ENCODE measurements at places on chromosomes 3 and 15.
A peak's percentile ranks its signal among the peaks of the same experiment; 100 is the strongest.

- DNase-seq, result peak; percentile 63
These were observed 1.5 kb upstream of the MAPKBP1 start for GRCh38 chr15:41772720-41773331.

DNA sequence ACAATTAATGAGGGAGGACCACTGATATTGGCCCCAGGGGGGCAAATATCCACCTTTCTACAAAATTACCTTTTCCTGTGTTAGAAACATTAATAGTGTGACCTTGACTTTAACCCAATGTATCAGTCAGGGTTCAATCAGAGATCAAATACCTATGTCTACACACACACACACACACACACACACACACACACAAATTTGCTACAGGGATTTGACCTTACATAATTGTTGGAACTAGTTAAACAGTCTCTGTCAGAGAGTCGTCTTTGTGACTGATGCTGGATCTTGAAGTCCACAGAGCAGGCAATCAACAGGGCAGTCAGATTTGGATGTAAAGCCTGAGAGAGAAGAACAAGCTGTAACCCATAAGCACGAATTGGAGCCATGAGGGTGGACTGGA, 32.5 kb downstream of the TM4SF4 start:
- DNase-seq, result no peak

DNA sequence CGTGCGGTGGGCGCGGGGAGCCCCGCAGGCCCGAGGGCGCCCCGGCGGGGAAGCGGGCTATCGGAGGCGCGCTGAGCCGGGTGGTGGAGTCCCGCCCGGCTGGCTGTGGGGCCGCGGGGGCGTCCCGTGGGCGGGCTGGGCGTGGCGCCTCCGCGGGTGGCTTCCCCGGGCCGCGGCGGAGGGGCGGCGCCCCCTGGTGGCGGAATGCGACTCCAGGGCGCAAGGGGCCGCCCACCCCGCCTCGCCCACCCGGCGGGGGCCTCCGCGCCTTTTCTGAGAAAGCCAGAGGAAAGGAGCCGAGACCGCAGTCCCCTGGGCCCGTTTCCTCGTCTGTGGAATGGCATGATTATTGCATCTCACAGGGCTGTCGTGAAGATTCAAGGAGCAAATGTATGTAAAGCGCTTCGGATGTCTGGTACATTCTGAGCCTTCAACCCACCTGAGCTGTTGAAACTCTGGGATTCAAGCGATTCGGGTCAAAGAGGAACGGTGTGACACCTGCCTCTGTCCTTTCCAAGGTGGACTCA, 31.9 kb upstream of the RAB6B start:
- DNase-seq, result peak; percentile 66

DNA sequence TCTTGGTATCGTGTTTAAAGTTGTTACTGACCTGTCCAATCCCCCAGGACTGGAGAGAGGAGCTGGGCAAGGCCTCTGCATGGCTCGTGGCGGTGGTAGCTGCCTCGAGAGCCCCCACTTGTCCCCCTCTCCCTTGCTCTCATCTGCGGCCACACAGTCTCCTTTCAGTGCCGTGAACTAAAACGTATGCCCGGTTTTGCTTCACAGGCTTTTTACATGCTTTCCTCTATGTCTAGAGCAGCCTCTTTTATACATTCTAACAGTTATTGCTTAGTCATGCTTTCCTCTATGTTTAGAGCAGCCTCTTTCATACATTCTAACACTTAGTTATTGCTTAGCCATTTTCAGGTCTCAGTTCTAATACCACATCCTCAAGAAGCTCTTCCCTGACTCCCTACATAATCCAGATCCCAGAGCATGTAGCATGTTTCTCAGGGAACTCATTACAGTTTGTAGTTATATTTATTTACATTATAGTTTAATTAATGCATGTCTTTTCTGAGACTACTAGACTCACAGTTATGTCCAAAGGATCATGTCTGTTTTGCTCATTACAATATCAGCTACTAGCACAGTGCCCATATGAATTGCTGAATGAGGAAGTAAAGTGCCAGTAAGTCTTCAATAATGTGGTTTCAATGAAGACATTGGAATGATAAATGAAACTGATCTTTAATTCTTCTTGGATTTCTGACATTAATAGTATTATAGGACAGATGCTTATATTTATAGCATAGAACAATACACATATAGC, 66.5 kb upstream of the TBL1XR1 start:
- no peak for DNase-seq

GRCh38 chr15:74786551-74787165, 4.8 kb downstream of the CSK start:
- DNase-seq, result no peak

Data from stimulated activated naive B cell treated with anti-CD40 and anti-IgM and Interleukin-4, amounts not matched to agents 10 μg/mL and 1 μg/mL and 100 μg/mL, for 72 hours (primary cell).